ENCODE measurements at places on chromosomes 11 and 22.

GRCh38 chr11:2835296-2835695, 50.3 kb downstream of the CDKN1C start:
- no peak for DNase-seq

DNA sequence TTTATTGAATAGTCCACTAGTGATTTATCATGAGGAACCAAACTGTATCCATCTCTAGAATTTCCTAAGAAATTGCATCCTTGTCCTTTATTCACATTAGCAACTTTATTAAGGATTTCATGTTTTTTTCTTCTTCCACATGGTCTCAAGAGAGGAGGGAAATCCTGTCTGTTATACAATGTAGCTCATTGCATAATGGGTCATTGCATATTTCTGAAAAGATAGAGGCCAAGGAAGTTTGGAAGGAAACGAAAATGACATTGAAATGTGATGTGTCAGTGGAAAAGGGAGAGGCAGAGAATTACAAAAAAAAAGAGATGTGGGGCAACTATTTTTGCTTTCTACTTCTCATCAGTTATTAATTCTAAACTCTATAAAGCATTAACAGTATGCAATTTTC, 353.1 kb downstream of the METTL15 start:
- no peak for DNase-seq

- peak; percentile 80 for DNase-seq
These were observed 5.9 kb downstream of the IGSF9B start for GRCh38 chr11:133950874-133951326.

GRCh38 chr11:18203723-18204122, 31.1 kb downstream of the MRGPRX4 start:
- DNase-seq, result no peak

- no peak for DNase-seq
These were observed 19.8 kb downstream of the USP35 start for GRCh38 chr11:78208257-78209165.

GRCh38 chr11:83235825-83236224, 42.3 kb downstream of the ANKRD42 start:
- no peak for DNase-seq

All from Right ventricle myocardium inferior (tissue), 1 donor.